Upper lobe of left lung (tissue), 6 donors: ENCODE measurements at places on chromosomes 2 and 18. TPM values are rescaled to one million over a fixed set of nuclear protein-coding genes. Genes with fewer than 3 reads are reported as not detected.

GRCh38 chr2:202965810-202966460 is 48.7 kb upstream of the NBEAL1 start:
- H3K36me3 ChIP-seq, result no peaks in the 10 kb centered on the region
- no peak overlapping the region for H3K4me3 ChIP-seq
- no peaks in the 10 kb centered on the region for H3K4me1 ChIP-seq
- no peak overlapping the region for H3K27ac ChIP-seq

- H3K4me1 ChIP-seq, result no peaks in the 10 kb centered on the region
- no peak for DNase-seq
- no peaks in the 10 kb centered on the region for H3K27me3 ChIP-seq
These were observed 56.9 kb upstream of the ID2 start for GRCh38 chr2:8624855-8625398.

DNA sequence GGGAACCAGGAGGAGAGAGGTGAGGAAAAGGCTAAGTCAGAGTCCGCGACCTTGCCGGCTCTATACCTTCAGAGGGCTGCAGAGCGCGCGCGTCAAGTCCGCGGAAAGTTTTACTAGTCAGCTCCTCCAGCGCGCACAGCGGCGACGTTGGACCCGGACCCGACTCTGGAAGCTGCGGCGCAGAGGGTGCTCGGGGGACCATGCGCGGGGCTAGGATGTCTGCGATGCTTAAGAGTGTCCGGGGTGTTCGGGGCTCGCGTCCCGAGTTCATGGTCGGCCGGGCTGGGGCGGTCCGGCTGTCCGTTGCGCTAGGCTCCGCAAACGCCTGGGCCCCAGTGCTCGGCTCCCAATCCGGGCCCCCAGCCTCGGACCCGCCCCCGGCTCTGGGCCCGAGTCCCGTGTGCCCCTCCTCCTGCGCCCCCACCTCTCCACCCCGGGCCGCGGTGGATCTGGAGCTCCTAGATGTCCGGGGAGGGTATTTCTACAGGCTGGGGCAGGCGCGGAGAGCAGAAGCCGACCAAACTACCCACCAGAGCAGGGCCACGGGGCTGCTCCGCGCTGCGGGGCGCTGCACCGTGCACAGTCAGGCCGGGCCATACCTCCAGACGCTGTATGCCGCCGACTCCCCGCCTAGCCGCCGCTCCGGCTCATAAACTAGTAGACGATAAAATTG is at the start of gene LBX2:
LBX2 (minus strand) TSS at position 337 of the 673 bp plus-strand sequence; CDS start at position 271, 66 bp downstream.
- H3K27ac ChIP-seq, result no peak within 1 kb of the TSS
- H3K4me1 ChIP-seq, result peaks cover 57% of the 10 kb centered on the region
- no peaks in the 10 kb centered on the region for H3K27me3 ChIP-seq
- peak within 1 kb of the TSS; percentile 50 for H3K4me3 ChIP-seq

- H3K4me3 ChIP-seq, result no peak overlapping the region
- no peaks in the 10 kb centered on the region for H3K4me1 ChIP-seq
- peaks cover 23% of the 10 kb centered on the region for H3K36me3 ChIP-seq
These were observed 84.1 kb downstream of the CTIF start for GRCh38 chr18:48622911-48623431.

HOXD10 gene
- total RNA-seq, result 0.55 TPM

DIPK1C gene
- total RNA-seq, result not detected

OR6B2 gene
- not detected for total RNA-seq

FRZB gene
- 0.39 TPM for total RNA-seq

GCG gene
- not detected for total RNA-seq
